ENCODE measurements at places on chromosomes 5 and 9.

- no peak for DNase-seq
Measured at GRCh38 chr9:127229691-127230417, 34.7 kb upstream of the GARNL3 start.

DNA sequence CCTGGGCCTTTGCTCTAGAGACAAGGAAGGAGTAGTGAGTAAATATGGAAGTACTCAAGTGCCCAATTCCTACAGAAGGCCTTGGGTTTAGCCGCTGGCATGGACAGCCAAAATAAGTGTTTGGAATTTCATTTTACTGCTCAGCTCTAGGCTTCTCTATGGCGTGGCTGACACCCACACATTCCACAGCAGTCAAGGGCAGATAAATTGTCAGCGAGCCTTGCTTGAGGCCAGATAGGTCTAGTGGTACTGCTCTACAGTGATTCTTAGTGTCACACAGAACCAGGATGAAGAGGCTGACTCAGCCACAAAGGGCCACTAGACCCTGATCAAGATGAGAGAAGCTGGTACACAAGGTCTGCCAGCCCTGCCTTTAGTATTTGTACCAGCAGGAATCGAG is 111.0 kb upstream of the NFIB start:
- no peak for DNase-seq

DNA sequence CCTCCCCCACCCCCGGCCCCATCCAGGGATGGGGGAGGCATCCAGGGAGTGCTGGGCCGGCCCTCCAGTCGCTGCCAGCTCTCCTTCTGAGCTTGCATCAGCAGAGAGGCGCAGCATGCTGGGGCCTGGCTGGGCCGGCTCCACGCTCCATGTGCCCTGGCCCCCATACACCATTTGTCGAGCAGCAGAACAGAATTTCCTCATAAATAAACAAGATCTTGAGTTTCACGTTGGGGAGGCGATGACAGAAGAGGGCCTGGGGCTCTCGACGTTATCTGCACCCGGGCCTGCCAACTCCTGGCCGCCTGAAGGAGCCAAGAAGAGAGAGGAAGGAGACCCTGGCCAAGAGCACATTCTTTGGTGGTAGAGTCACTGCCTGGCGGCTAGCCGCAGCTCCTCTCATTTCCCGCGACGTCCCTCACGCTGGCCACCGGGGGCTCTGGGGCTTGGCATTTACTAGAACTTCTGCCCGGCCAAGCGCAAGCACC is 177.0 kb downstream of the FGF18 start:
- DNase-seq = peak; percentile 78

DNA sequence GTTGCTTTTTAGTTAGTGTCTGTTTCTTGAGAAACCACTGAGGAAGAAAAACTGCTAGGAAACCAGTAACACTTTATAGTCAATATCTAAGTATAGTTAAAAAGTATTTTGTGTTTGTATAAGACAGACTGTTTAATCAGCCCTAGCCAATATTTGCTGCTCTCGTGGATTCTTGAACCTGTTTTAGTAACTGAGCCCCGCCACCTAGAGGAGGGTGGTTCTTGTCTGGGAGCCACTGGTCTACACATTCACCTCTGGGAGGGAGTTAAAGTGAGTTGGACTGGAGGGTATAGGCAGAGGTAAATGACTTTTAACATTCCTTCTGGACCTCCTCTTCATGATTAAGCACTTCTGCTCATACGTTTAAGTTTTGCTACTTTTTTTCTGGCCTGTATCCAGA is 117.2 kb downstream of the SPATA31D1 start:
- DNase-seq = no peak

DNA sequence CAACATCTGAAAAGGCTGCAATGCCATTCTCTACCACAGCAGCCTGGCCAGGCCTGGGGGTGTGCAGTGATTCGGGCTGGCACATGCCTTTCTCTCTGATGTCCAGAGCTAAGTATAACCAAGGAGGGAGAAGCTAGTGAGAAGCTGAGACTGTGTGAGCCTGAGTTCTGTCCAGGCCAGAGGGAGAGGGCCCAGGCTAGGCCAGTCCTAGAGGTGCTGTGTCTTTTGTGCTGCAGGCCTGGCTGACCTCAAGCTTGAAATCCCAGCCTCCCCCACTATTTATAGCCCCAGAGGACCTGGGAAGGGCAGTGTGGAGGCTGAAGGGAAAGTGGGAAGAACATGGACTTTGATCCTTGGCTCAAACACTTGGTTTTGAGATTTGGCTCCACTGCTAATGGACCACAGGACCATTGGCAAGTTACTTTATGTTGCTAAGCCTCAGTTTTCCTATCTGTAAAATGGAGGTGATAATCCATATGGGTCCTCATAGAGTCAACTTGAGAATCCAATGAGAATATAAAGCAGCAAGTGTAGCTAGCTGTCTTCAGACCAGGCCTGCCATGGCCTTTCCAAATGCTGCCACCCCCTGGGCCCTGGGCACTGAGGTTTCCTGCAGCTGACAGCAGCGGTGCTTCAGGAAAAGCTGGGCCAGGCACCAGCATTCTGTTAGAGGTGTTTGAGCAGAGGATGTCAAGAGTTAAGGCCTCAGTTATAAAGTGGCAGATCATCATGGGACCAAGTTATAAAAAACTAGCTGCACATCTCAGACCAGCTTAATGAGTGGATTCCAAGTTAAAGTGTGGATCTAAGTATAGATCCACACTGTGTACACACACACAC is 21.1 kb downstream of the BNIP1 start:
- DNase-seq = no peak

- no peak for DNase-seq
Measured at GRCh38 chr5:128637031-128637430, 99.0 kb upstream of the FBN2 start.

GRCh38 chr9:77977210-77977611 is 54.4 kb downstream of the GNAQ start:
- DNase-seq = peak; percentile 23

GRCh38 chr5:135989686-135990085 is 34.9 kb upstream of the LECT2 start:
- DNase-seq = no peak

DNA sequence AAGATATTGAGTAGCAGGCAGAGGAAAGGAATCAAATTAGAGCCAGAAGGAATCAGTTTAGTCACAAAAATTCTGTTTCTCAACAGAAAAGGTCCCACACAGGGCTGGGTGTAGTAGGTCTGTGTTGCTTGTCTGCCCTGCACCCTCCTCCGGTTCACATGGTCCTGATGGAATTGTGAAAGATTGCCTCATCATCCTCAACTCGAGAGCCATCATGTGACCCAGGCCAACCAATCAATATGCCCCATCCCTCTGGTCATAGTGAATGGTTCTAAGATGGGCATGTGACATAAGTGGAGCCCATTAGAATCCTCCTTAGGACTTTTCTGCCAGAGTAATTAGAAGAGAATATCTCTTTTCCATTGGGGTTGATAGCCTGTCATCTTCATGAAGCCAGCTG is 56.7 kb upstream of the RAD23B start:
- no peak for DNase-seq

DNA sequence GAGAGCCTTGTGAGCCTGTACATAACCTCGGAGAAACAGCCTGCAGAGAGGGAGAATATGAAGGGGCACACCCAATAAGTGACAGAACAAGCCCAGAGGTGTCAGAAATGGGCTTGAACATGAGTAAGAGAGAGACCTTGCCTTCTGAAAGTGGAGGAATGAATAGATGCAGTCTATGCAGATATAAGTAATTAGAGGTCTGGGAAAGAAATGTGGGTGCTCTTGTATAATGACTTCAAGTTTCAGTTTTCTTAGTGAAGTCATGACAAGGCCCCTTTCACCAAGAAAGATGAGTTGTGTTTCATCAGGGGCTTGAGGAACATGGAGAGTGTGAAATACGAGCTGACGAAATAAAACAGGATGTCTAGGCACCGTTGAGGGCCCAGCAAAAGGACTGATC is 15.1 kb downstream of the GRAMD2B start:
- DNase-seq = no peak

DNA sequence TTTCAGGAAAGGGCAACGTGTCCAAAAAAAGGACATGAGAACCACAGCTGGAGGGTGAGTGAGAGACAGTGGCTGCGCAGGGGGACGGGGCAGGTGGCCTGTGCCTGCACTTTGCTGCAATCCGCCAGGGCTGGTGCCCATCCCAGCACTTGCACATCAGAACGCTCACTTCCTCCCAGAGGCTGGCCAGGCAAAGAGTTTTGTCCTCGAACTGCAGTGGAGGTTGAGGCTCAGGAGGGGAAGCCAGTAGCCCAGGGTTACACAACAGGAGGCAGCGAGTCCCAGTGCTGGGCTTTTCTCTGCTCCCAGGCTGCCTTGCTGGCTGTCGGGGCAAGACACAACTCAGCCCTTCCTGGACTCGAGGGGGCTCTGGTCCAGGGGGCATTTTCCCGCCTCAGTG is 33.1 kb downstream of the CRB2 start:
- DNase-seq = no peak

- no peak for DNase-seq
Measured at GRCh38 chr5:109589986-109590385, 99.7 kb upstream of the MAN2A1 start.

GRCh38 chr5:137612576-137612975 is 113.5 kb upstream of the SPOCK1 start:
- DNase-seq = no peak

DNA sequence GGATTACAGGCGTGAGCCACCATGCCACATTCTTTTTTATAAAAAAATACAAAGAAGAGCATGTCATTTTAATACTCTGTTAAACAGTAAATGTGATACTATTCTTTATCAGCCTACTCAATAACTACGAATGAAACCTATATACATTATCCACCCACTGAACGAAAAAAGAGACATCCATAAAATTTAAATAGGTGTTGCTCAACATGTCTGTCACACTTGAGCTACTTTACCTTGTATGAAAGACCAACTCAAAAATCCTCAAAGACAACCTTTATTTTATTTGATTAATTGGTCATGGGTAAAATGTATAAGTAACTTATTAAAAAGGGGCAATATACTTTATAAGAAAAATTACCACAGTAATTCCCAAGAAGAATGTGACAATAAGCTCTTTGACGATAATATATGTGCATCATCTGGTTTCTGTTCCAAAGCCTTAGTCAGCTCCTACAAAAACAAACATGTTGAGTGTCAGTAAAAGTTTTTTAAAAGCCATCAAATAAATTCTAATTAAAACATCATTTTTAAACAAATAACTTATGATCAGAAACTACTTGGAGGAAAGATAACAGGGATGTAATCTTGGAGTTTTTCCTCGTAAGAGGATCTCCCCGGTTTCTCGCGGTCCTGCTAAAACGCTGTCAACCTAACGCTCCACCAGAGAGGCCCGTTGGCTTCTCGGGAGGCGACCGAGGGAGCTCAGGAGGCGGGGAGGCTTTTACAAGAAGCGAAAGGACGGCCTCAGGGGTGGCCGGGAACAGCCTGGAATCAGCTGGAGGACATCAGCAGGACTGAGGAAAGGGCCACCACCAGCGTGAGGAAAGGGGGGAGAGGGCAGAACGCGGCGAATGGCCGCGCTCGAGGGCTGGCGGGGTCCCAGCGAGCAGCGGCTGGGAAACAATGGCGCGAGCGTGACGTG is 13.5 kb upstream of the ANKRD18B start:
- no peak for DNase-seq

- DNase-seq = no peak
Measured at GRCh38 chr9:79764374-79764773, 192.6 kb downstream of the TLE4 start.

DNA sequence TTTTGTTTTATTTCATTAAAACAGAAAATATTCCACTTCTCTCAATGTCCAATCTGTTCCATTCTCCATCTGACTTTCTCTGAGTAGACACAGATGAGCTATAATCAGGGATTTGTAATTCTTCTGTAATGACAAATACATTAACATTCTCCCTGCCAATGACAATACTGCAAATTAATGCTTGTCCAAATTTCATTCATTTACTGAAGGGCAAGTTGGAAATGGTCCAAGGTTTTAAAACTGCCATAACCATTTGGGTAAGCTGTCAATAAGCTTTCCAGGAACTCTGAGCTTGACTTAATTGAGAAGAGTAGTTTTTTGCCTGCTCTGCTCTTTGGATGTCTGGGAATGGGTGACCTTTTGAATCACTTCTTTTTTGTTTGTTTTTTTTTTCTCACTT is 253.5 kb downstream of the DMRTA1 start:
- DNase-seq = no peak

GRCh38 chr9:132238026-132238972 is 76.4 kb downstream of the NTNG2 start:
- no peak for DNase-seq

GRCh38 chr9:32322622-32323021 is 61.8 kb upstream of the ACO1 start:
- DNase-seq = no peak

- no peak for DNase-seq
Measured at GRCh38 chr9:76654575-76654974, 109.7 kb upstream of the PCA3 start.

GRCh38 chr5:72667708-72668107 is 148.8 kb upstream of the TNPO1 start:
- no peak for DNase-seq

- DNase-seq = no peak
Measured at GRCh38 chr5:37738057-37738691, 101.7 kb downstream of the GDNF start.

GRCh38 chr5:149735066-149735465 is 5.0 kb downstream of the PPARGC1B start:
- DNase-seq = no peak

DNA sequence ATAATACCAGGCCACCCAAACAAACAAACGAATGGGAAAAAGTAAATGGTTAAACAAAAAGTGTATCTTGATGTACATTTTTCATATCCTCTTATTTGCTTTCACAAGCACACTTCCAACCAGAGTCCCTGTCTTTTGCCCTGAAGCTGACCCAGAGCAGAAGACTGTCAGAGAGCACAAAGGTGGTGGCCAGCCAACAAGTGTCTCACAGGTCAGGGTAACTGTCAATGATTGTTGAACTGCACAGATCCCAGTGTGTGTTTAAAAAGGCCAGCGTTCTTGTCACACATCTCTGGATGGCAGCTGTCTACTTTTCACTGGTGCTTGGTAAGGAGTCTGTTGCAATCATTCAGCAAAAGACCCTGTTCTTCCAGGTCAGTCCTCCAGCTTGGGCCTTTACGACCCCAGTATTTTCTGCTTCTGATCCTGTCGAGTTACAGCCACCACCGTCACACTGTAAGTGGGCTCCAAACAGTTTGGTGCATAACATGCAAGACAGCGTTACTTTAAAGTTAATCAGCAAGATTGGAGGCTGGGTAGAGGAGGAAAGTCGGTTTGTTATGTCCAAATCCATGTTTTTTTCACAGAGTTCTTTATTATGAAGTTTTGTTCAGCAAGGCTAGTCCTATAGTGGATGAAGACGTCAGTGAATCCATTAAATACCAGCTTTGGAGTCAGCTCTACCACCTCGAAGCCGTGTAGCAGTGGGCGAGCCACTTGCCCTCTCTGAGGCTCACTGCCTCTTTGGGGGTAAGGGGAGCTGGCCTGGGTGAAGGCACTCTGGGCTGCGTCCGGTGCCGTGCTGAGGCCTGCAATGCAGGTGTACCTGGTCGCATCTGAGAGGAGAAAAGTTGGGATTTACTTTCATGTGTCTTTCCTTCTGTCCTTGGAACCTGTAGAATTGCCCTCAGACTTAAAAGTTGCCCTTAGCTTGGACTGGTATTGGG is 265.7 kb downstream of the AOPEP start:
- DNase-seq = no peak
